Posterior vena cava (tissue), 2 donors: ENCODE measurements at places on chromosomes 5 and 9. TPM values are rescaled to one million over a fixed set of nuclear protein-coding genes. Genes with fewer than 3 reads are reported as not detected.

Gene COL15A1
- total RNA-seq: 126 TPM

Gene IFNA2
- not detected for total RNA-seq

DNA sequence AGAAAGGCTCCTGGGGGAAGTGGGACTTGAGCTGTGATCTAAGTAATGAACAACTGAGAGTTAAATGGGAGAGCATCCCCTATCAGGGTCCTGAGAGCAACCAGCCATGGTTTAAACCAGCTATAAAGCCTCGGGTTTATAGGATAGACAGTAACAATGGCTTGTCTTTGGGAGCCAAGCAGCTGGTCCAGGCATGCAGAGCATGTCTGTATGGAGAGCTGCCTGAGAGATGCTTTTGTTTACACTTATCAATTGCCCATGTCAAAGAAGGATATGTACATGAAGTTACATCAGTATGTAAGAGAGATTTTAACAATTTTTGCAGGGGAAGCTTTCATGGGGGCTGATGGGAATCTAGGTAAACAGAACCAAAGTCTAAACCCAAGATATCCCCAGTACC is 4.4 kb downstream of the TGFBI start:
- no peak for DNase-seq

Gene NR6A1
- 0.23 TPM for total RNA-seq

Gene ARL10
- 15.2 TPM for total RNA-seq

GRCh38 chr9:122580360-122580759 is 2.8 kb downstream of the OR1L8 start:
- DNase-seq: no peak
